ENCODE measurements at places on chromosomes 12 and 14.

DNA sequence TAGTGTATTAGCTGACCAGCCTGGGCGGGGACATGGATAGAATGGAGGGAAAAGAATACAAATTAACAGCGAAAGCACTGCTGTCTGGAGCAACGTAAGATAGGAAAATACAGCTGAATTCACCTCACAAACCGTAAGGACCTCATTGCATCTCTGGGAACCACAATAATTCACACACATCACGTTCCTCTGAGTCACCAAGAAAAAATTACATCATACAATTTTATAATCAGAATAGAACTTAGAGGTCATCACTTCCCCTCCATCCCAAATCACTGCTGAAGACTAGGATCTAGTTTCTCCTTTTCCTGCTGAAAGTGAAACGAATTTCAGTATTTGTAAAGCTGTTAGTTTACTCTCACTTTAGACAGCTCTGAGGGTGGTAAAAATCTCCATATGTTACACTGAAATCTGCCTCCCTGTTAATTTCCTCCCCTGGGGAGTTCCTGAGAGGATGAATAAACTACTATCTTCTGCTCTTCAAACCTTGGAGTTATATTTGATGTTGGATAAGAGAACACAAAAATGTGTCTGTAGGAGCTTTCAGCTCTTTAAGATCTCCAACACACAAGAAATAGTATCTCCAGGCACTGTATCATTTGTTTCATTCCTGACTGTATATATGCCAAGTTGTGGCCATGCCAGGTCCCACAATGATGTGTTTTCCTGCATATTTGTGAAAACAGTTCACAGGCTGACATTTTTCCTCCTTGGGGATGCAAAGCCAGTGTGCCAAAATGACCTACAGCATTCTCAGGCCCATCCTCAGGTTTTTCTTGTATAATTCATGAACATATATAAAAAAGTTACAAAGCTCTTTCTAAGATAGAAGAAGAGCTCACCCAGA is 63.8 kb upstream of the SSTR1 start:
- no peak for DNase-seq

DNA sequence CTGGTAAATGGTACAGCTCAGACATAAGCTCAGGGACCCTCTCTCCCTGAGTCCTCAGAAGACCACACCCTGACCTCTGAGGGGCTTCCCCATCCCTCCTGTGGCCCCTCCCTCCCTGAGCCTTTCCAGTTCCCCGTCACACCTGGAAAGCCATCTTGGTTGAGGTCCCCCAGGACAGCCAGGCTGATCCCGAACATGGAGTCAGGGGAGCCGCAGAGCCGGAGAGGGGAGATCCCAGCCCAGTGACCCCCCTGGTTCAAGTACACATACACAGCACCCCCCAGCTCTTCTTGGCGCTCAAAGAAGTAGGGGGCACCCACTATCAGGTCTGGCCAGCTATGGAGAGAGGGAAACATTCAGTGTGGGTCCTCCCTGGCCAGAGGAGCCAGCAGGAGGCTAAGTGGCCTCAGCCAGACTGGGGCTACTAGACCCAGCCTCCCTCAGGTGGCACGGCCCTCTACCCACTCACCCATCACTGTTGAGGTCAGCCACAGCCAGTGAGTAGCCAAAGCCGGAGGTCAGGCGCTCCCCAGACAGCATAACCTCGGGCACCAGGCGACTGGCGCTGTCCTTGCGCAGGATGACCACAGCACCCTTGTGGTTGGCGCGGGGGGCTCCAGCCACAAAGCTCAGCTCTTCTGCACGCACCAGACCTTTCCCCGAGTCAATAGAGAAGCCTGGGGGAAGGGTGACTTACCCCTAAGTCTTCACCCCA is 9.3 kb downstream of the ITGA7 start:
- no peak for DNase-seq

GRCh38 chr12:47124451-47124850 is 44.7 kb upstream of the AMIGO2 start:
- no peak for DNase-seq

GRCh38 chr14:37546621-37547447 is 48.2 kb downstream of the FOXA1 start:
- no peak for DNase-seq

GRCh38 chr14:22778084-22778483 is 11.6 kb downstream of the OXA1L start:
- no peak for DNase-seq

- no peak for DNase-seq
Measured at GRCh38 chr14:49774106-49774505, 6.2 kb downstream of the KLHDC2 start.

DNA sequence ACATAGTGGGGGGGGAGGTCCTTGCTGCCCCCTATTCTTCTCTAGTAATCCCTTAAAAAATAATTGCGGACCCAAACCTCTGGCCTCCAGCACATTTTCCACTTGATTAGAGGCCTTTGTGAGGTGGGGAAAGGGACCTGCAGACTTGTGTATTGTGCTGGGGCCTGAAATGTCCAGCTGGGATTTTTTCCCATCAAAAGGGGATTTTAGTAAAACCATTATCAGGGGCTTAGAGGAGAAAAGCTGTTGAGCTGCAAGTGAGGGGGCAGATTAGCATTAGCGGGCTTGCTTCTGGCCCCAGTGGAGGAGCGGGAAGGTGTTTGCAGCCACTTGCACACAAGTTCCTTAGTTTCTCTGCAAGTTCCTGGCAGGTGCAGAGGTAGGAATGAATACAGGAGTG is 13.9 kb downstream of the FBXL14 start:
- DNase-seq, result no peak

DNA sequence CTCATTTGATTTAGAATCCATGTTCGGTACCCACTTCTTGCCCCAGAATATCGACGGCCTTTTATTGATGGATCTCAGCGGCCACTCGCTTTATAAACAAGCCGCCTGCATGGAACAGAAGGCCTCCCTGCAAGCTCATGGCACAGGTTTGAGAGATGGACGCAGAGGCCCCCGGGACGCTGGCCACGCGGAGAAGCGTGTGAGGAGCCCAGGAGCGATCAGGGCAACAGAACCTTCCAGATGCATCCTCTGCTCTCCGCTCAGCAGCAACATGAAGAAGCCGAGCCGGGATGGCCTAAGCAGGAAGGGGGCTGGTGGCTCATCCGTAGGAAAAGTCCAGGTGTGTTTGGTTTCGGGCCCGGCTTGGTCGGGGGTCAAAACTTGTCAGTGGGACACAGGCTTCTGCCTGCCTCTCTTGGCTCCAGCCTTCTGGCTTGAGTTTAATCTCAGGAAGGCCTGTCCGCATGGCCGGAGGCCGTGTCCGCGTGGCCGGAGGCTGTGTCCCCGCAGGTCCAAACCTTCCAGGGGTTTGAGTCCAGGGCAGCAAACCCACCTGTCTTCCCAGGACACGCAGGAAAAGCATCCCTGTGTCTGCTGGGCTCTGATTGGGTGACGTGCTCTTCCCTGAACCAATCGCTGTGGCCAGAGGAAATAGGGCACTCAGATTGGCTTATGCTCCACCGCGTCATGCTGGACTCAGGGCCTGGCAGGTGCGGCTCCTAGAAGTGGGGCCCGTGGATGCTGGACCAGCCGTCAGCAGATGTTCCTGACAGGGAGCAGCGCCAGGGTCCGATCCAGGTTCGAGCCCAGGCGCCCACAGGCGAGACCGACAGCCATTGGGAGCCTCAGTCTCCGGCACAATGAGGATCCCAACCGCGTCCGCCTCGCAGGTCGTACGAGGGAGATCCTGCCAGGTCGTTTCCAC is 65.0 kb downstream of the GALNT9 start:
- DNase-seq, result no peak

DNA sequence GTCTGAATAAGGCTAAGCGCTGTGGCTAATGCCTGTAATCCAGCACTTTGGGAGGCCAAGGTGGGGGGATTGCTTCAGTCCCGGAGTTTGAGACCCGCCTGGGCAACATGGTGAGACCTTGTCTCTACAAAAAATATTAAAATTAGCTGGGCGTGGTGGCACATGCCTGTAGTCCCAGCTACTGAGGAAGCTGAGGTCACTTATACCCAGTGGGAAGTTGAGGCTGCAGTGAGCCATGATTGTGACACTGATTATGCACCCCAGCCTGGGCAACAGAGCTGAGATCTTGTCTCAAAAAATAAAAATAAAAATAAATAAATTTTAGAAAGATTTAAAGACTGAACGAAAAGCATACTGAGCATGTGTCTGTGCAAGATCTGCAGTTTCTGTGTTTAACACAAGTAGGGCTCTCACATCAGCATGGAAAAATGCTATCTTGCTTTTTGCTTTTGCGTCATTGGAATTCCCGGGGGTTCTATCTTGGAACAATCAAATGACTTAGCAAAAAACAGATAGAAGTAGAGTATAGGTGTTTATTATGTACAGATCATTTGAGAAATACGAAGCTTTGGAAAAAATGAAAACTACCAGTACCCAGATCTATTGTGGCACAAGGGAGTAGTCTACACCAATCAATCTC is 161.9 kb downstream of the CAPZA3 start:
- no peak for DNase-seq

GRCh38 chr14:69323999-69324282 is 64.0 kb downstream of the GALNT16 start:
- DNase-seq, result no peak

DNA sequence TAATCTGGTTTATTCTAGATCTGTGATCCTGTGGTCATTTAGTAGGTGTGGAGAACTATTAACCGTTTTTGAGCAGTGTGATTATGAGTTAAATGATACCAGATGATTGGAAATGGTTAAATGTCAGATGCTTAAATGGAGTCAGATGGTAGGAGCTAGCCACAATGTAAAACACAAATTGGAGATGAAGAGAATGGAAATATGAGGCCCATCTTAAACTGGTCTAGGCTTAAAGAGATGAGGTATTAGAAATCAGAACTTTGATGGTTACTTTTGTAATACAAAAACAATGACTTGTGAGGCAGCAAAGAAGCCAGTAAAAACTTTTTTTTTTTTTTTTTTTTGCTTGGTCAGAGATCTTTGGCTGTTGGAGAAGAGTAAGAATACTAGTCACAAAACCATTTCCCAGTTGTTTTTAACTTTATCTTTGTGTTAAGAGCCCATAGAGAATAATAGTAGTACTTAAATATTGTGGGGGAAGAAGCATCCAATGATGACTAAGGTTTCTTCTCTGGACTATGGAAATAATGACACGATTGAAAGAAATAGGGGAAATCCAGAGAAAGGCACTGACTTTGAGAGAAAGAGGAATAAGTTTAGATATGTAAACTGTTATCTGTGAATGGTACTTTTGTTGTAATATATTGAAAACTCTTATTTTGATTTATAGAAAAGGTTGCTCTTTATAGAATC is 95.9 kb downstream of the WNK1 start:
- DNase-seq, result no peak

DNA sequence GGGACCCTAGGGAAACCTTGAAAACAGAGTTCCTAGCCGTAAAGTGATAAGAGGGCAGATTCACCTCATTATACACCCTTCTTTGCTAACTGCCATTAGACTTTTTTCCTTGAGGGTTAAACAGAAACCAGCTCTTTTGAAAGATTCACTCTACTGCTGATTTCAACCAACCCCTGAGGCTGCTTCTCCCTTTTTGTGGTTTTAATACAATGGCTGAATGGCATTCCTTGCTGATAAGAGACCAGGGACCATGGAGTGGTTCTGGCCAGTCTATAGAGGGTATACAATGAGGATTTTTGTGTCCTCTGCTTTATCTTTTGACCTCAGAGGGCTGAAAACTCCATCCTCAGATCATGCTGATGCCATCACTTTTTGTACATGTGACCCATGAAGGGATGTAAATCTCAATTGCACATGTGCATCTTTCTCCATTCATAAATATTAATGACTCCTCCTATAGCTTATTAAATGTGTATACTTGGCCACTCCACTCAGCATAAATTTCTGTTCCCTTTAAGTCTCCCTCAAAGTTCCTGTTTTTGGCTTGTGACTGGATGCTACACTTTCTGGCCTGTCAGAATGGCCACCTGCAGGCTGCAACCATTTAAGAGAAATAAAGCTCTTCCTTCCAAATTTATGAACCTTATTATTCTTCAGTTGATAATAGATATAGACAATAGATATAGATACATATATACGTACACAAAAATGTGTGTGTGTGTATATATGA is 233.8 kb upstream of the SEL1L start:
- DNase-seq, result no peak

DNA sequence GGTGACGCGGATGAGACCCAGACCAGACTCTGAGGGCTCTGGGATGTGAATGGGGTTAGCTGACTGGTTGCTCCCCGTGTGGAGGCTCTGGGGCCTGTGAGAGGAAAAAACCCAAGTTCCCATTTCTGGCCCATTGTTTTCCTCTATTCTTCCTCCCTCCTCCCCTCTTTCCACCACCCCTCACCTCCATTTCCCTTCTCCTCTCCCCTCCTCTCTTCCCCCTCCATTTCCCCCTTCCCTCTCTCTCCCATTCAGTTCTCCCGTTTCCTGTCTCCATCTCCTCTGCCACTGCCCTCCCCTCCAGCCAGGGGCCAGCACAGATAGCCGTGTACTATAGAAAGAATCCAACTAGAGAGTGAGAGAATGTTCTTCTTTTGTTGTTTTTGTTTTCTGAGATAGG is 12.6 kb upstream of the PRPH start:
- no peak for DNase-seq

DNA sequence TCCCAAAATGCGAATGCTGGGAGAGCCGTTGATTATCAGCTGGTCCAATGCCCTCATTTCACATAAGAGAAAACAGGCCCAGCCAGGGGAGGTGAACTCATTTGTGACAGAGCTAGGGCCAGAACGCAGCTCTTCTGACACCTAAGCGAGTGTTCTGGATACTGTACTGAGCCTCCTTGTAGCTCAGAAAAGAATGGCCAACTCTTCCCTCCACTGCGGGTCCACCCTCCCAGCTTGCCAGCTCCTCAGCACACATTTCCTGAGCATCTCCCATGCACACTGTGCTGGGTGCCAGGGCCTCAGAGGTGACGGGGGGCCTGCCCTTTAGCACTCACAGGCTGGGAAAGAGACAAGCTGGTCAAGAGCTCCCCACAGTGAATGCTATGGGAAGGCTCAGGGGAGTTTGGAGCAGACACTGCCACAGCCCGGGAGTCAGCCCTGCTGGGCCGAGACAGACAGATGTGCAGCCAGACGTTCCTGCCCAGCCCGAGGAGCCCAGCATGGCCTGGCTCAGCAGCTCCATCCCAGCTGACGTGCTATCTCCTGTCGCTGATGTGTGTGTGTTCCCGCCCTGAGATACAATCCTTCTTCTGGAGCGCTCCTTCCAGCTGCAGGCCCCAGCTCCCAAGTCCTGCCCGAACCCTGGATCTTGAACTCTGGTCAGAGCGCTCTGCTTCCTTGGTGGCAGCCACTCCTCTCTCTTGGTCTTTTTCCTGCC is 3.5 kb downstream of the CMTM5 start:
- DNase-seq, result no peak

All from posterior cingulate gyrus (tissue), 11 donors.